ENCODE measurements at places on chromosomes 13 and 19. TPM values are rescaled to one million over a fixed set of nuclear protein-coding genes. Genes with fewer than 3 reads are reported as not detected.

Gene PEX11G
- 3.8 TPM for total RNA-seq

Gene TLE2
- 2.1 TPM for total RNA-seq

Gene DKKL1
- 0.14 TPM for total RNA-seq

Gene PCP2
- not detected for total RNA-seq

Gene UNC13A
- 0.28 TPM for total RNA-seq

Gene SOX1
- not detected for total RNA-seq

Gene ZNF253
- total RNA-seq: 2.3 TPM

Gene C19orf38
- total RNA-seq: 0.09 TPM

Gene LSR
- total RNA-seq: 0.55 TPM

Gene C13orf46
- 0.28 TPM for total RNA-seq

Gene NTN5
- not detected for total RNA-seq

Gene MAG
- total RNA-seq: not detected

Gene IRGC
- total RNA-seq: not detected

Gene SLITRK5
- not detected for total RNA-seq

Gene FAM83E
- total RNA-seq: 0.46 TPM

Gene TMEM255B
- total RNA-seq: 1.4 TPM

Gene WTIP
- 37.8 TPM for total RNA-seq

Gene UQCR11
- total RNA-seq: 125 TPM

Gene ZNF223
- 4.1 TPM for total RNA-seq

Data from smooth muscle cell of bladder (primary cell).